ENCODE measurements at places on chromosomes 2 and 18.
A peak's percentile ranks its signal among the peaks of the same experiment; 100 is the strongest.

GRCh38 chr2:181022652-181023051 is 42.2 kb downstream of the UBE2E3 start:
- DNase-seq, result no peak

DNA sequence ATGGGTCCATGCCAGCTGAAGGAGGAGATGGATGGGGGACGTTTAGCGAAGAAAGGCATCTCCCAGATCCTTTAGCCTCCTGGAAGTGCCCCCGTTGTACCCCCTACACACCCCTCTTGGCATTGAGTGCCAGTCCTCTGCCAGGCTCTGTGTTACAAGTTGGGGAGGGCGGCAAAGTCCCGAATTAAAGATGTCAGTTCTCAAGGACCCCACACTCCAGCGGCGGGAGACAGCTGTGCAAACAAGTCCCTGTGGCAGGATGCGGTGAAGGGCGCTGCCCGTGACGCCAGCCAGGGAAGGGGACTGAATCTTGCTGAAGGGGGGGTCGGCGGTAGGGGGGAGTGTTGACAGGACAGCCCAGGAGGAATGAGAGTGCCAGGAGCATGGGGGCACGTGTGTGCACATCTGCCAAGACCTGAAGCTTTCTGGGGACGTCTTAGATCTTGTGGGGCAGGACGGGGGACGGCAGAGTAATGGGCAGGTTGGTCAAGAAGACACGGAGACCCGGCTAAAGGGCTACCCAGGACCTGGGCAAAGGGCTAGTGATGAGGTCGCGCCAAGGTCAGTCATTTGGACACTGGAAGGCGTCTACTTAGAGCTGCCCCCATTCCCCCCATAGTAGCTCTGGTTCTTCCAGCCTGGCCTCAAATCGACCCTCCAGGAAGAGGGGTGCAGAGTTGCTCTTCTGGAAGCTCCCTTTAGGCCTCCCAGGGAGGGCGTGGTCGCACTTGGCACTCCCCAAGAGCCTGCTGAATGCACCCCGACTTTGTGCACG is 2.8 kb upstream of the CTDSP1 start:
- peak; percentile 82 for DNase-seq

DNA sequence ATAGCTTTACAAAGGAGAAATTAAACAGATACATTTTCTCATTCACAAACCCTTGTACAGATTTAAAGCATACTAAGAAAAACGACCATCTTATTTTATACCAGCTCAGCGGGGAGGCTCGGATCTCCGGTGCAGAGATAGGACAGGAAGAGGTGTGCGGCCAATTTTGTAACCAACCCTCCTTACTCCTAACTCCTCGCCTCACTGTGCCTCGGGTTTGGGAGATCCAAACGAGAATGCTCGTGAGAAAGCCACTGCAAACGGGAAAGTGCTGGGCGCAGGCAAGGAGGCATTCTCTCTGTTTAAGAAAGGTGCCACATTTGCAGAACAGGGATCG is 1.2 kb downstream of the KDSR start:
- DNase-seq, result no peak

GRCh38 chr2:149652526-149652925 is 65.0 kb upstream of the MMADHC start:
- DNase-seq, result no peak

DNA sequence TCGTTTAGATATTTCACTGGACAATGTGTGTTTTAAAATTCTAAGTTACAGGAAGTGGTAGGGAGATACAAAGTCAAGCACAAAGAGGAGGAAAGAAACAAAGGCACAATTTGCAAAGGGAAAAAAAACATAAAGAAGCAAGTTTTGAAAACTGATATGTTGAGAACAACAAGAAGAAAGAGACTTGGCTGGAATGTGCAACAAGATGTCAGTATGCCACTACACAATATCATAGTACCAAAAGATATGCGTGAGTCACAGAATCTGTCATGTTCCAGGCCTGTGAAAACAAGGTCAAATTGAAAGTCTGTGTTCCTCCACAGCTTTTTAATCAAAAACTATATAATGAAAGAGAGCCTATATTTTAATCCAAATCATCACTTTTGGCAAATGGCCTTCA is 12.0 kb downstream of the EXOC6B start:
- DNase-seq, result no peak

DNA sequence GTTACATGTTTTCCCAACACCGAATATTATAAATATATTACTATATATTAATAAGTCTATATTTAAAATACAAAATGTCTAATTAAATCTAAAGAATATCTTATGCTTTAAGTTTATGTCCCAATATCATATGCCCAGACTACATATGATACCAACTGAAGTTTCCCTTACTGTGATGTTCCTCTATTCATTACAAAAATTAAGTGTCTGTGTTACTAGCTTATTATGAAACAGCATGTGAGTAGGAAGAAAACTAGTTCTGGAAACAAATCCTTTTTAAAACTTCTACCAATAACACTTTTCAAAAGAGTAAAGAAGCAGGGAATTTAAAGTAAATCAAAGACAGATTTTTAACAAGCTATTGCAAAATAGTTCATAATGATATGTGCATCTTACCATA is 17.8 kb downstream of the HNRNPLL start:
- no peak for DNase-seq

DNA sequence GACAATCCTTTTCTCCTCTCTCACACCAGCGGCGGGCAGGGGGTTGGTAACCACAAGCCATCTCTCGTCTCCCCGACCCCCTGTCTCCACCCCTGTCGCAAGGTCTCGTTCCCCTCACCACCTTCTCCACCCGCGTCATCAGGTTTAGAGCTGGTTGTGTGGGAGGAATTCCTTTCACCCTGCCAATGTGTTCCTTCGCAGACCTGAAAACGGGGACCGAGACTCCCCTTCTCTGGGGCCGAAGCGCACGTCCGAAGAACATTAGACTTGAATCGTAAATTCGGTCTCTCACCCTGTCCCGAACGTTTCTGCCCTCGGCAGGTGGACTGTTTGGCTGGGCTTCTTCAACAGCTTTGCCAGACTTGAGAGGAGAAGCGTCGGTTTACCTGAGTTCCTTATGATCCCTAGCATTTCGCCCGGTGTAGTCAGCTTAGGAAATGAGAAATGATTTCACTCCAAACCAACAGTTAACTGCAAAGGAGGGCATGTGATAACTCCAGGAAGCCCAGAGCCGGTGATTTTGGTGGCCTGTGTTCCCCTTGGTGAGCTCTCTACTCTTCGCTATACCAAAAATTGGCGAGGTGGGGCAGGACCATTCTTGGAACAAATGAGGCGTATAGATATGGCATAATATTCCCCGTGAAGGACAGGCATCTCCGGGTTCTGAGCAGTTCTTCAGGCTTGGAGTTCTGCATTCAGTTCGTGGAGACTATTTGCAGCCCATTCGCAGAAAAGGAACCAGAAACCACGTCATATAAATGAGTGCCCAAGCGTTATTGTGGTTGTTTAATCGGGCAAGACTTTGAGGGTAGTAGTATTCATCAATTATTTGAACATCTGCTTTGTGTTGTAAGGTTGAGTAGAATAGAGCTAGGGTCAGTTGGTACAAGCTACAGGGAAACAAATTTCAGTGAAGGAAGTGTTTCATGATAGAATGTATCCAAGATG is 694 bp downstream of the CFAP36 start:
- DNase-seq, result no peak

- DNase-seq, result no peak
Measured at GRCh38 chr2:235028646-235029045, 76.8 kb downstream of the SH3BP4 start.

GRCh38 chr18:21509062-21509461 is 91.4 kb downstream of the ESCO1 start:
- no peak for DNase-seq

DNA sequence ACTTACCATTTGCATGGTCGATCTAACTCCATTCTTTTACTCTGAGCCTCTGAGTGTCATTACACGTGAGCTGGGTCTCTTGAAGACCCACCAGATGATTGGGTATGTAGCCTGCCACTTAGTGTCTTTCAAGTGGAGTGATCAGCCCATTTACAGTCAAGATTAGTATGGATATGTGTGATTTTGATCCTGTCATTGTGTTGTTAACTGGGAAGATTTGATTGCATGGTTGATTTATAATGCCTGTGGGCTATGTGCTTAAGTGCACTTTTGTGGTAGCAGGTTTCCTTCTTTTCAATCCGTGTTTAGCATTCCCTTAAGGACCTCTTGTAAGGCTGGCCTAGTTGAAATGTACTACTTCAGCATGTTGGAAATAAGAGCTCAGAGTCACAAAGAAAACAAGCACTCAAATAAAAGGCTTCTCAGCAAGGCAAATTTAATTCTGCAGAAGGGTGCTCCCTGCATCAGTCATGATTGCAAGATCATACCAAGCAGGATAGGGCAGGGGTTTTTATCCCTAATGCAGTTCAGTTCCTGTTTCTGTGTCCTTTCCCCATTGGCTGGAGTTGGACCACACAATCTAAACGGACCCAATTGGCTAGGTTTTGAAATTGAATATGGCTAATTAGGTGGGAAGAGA is 230.7 kb upstream of the SYT4 start:
- no peak for DNase-seq

DNA sequence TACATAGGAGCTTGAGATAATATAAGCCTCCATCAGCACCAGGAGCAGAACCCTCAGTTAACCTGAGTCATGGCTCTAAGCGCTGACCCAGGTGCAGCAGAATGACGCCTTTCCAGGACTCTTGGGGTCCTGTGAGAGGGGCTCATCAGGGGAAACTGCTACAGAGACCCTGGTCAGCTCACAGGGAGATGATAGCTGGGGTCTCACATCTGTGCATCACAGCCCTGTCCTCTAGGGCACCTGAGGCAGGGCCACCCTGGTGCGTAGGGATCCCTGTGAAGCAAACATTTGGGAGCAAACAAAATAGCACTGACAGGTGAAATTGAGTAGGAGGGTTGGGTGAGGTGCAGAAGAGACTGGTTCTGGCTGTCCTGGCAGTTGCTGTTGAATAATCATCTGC is 219.2 kb downstream of the SH3RF3 start:
- no peak for DNase-seq

DNA sequence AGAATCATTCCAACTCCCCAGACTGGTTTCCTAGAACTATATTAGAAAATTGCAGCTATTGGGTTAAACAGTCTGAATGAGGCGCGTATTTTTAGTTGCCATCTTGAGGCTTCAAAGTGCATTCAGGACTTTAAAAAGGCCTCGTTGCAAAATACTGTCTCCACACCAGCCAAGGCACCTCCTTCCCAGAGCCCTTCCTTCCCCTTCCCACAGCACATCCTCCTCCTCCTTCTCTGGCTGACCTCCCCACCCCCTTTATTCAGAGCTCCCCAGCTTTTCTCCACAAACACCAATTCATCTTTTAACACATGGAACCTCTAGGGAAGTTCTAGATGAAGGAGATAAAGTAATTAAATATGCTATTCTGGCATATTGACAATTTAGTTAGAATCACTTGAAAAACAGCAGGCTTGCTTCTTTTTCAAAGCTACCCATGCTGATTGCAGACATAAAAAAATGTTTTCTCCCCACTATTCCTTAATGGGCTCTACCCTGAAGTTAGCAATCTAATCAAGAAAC is 90.3 kb downstream of the RTP5 start:
- DNase-seq, result no peak

DNA sequence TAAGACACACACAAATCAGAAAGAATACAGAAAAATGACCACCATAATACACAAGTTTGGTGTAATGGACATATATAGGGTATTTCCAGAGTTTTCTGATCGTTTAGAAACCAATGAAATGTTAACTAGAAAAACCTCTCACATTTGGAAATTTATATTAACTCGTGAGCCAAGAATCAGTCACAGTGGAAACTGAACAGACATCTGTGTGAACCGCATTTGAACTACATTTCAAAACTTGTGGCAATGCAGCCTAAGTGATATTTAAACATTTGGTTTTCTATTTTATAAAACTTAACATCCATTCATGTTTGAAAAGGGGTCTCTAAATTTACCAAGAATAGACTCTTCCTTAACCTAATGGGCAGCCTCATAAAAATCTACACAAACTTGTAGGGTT is 29.0 kb upstream of the KCNG2 start:
- DNase-seq, result no peak

DNA sequence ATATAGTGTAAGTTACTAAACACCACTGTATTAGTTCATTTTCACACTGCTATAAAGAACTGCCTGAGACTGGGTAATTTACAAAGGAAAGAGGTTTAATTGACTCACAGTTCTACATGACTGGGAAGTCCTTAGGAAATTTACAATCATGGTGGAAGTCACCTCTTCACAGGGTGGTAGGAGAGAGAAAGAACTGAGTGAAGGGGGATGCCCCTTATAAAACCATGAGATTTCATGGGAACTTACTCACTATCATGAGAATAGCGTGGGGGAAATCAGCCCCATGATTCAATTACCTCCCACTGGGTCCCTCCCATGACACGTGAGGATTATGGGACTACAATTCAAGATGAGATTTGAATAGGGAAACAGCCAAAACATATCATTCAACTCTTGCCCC is 618.0 kb downstream of the NYAP2 start:
- DNase-seq, result no peak

DNA sequence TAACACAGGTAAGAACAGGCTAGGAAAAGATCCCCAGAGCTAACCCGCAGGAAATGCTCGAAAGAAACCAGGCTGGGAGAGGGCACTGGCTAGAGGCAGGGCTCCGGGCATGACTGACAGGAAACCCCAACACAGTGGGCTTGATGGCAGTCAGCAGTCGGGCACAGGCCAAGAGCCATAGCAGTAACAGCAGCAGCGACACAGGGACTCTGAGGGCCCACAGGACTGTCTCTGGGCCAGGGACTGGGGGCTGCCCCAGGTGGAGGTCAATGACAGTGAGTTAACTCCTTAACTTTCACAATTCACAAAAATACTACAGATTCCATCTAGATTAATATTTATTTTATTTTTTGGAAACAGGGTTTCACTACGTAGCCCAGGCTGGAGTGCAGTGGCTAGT is 37.3 kb upstream of the ASPRV1 start:
- DNase-seq, result no peak

- no peak for DNase-seq
Measured at GRCh38 chr18:78679031-78679430, 300.6 kb upstream of the SALL3 start.

- DNase-seq, result peak; percentile 12
Measured at GRCh38 chr2:218027426-218028188, 24.8 kb upstream of the TNS1 start.

- DNase-seq, result no peak
Measured at GRCh38 chr18:41820784-41821183, 134.2 kb upstream of the PIK3C3 start.

GRCh38 chr2:225097035-225097434 is 54.8 kb upstream of the DOCK10 start:
- DNase-seq, result no peak

- no peak for DNase-seq
Measured at GRCh38 chr18:47794725-47795433, 135.6 kb downstream of the SMAD2 start.

- no peak for DNase-seq
Measured at GRCh38 chr18:4181882-4182568, 273.1 kb downstream of the DLGAP1 start.

DNA sequence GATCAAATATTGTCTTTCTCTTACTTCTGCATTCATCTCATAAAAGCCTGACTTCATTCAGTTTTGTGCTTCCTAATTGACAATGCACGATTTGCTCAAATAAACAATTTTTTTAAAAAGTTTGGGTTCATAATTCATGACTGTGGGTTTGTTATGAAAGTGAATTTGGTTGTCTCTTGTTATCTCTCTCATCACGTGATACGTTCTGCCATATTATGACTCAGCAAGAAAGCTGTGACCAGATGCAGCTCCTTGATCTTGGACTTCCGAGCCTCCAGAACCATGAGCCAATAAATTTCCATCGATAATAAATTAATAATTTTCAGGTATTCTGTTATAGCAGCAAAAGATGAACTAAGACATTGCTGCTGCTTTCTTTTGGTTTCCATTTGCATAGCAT is 156.5 kb upstream of the LRATD1 start:
- DNase-seq, result no peak
